ENCODE measurements at places on chromosomes 12 and 14.

DNA sequence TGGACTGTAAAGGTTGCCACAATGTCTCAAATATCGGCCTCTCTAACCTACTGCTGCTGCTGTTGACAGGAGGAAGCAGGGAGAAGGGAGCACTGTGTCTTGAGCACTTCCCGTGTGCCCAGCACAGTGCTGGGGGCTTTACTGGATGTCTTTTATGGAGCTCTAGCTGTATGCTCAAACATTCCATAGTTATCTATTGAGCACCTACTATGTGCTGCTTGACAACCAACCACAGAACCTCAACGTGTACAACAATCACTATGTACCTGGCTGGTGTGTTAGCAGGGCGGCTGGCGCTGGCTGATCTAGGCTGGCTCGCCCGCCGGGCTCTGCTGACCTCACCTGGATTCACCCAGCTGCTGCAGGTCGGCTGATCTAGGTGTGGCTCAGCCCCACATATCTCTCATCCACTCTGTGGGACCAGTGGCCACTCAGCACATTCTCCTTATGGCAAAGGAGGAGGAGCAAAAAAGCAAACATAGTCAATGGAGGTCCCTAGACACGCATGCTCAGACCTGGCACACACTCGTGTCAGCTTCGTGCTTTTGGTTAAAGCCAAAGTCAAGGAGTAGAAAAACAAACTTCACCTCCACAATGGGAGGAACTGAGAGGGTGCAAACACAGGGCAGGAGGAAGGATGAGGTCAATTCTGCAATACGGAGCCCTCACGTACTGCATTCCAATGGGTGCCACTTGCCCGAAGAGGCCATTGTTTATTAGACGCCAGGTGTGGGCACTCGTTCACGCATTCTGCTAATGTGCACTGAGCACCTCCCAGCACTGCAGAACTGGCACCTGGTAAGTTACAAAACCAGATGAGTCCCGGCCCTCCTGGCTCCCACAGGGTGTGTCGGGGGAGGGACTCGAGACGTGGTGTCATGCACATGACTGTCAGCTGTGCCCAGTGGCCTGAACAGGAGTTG is 147.2 kb downstream of the SCARB1 start:
- DNase-seq, result no peak

DNA sequence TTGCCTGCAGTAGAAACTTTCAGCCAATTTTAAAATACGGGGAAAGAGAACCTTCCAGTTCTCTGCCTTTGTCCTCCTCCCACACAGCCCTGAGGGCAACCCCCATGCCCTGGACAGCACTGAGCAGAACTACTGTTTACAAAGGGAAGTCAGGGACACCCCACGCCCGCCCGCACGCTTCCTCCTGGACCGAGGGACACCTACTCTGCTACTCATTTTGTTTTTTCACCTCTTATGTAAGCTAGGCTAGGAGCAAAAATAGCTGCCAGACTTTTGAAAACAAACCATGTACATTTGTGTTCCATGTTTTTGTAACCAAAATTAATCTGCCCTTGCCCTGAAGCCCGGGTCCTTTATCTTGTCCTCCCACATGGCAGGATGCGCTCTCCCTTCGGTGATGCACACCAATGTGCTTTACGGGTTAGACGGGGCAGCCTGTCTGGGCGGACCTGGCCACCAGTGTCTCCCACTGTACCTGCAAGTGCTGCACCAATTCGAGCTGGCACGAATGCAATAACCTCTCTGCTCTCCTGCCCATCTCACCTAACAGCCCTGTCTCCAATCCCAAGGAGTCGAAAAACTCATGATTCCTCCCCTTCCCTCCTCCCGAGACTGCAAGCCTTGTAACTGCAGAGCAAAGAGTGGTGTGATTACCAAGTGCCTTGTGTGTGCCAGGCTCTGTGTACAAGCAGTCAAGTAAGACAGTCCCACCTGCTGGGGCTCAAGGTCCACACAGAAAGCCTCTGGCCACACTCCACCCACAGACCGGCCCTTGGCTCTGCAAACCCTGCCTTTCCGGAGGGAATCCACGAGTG is 85.2 kb downstream of the CCDC88C start:
- no peak for DNase-seq

DNA sequence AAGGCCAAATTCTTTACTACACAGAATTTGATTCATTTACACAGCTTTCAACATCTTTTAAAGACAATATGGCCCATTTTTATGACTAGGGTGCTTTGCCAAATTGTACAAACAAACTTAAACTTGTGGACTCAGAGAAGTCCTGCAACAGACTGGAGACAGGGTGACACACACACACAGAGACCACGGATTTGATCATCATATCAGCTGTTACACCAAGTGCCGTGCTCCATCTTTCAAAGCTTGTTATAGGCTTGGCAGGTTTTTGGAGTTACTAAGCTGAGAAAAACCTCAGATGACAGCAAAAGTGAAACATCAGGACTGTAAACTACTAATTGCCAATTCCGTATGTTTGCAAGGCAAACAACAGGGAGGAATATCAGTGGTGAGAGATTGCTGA is 811.7 kb downstream of the GALC start:
- no peak for DNase-seq

DNA sequence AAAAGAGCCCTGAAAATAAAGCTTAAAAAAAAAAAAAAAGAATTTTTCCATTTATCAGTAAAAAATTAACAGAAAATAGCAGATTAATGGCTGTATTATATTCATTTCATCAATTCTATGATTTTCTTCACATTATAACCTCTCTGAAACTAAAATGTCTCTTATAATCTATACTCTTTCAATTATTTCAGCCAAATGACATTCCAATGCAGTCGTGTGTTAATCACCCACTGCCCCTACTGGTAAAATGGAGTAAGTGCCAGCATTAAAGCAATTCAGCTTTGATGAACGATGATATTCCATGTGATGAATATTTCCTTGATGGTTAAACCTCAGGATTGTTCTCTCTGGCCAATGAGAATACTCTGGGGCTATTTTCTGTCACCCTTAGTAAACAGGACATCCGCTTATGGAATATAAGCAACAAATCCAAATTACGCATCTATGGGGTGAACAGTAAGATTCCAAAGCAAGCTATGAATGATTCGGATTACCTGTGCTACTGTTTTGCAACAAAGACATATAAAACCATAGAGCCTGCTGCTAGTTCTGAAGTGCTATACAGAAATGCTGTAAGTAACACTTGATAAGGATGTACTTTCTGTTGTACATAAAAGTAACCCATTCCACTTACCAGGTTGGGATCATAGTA is 20.3 kb upstream of the SYCP3 start:
- DNase-seq, result no peak

DNA sequence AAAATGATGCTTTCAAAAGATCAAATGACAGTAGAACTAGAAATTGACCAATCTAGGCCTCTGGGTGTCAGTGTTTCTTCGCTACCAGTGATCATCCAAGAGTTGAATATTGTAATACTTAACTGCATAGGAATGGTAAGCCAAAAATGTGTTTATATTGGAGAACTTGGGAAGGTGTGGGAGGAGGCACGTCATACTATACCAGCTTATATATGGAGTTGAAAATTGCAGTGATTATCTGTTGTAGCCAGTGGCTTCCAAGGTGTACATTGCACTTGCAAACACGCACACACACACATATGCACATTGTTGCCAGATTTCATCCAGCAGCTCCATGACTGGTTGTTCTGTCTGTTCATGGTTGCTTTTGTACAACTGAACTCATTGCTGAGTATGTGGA is 36.1 kb downstream of the EID3 start:
- no peak for DNase-seq

DNA sequence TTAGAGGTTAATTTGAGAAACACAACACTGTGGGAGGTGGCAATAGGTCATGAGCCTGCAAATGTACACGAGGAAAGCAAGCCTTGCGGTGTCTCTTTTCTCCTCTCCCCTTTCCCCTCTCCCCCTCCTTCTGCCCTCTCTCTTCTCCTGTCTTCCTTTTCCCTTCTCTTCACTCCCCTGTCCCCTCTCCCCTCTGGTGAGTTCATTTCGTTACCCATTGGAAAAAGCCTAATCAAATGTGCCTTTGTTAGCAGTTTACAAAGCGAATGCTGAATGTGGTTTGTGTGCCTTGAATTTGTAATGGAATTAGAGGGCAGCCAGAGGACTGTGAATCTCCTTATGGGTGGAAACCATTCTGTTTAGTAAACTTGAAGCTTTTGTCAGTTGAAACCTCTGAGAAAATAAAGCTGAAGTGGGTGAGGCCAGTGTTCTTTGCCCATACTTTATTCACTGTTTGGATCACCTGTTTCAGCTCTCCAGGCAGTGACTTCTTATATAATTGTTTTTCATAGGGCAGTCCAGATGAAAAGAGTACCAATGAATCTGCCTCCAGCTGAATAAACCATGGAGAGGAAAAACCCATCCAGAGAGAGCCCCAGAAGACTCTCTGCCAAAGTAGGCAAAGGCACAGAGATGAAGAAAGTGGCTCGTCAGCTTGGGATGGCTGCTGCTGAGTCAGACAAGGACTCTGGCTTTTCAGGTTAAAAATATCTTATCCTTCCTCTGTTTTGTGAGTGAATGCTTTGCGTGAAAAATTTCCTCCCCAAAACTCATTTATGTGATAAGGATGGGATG is 7.3 kb downstream of the CIPC start:
- DNase-seq, result no peak

- DNase-seq, result no peak
These were observed 791.5 kb upstream of the MGAT4C start for GRCh38 chr12:87047691-87048090.

DNA sequence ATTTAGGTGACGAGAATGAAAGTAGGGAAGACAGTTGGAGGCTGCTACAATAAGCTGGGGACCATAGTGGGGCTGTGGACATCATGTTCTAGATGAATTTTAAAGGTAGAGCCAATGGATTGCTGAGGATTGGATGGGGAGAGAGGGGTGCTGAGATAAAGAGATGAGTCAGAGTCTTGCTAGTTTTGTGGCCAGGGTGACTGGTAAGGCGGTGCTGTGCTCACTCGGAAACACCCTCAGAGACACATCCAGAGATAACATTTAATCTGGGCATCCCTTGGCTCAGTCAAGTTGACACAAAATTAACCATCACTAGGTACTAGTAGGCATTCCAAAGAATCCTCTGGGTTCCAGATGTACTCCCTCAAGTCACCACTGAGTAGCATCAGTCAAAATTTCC is 170.7 kb downstream of the ADCK1 start:
- DNase-seq, result no peak

DNA sequence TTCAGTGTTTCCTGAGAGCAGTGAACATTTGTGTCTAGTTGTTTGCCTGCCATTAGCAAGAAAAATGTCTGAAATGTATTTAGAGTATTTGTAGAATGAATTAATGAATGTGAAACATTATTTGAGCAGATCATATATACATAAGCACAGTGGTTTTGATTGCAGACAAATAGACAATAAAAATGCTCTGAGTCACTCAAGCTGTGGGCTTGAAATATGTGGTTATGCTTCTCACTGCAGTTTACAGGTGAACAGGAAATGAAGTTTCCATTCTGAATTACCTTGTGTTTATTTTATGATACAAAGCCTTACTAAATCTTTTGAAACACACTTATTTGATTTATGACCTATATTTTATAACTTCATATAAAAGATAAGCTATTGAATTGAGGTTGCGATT is 827.7 kb downstream of the TMTC2 start:
- no peak for DNase-seq

DNA sequence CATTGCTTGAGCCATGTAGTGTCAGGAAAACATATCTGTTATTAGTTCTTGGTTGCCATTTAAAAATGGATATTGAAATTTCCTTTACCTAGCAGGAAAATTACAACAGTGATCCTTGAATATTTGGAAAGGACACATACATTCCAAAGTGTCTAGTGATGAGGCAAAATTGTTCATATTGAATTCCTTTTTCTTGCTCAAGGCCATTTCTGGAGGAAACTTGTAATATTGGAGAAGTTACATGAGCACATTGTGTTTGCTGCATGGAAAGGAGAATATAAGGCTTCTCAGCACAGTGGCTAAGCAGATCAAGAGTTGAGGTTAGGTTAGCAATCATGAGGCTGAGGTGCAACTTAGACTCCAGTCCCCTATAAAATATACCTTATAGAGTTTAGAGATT is 121.9 kb downstream of the PDE3A start:
- no peak for DNase-seq

DNA sequence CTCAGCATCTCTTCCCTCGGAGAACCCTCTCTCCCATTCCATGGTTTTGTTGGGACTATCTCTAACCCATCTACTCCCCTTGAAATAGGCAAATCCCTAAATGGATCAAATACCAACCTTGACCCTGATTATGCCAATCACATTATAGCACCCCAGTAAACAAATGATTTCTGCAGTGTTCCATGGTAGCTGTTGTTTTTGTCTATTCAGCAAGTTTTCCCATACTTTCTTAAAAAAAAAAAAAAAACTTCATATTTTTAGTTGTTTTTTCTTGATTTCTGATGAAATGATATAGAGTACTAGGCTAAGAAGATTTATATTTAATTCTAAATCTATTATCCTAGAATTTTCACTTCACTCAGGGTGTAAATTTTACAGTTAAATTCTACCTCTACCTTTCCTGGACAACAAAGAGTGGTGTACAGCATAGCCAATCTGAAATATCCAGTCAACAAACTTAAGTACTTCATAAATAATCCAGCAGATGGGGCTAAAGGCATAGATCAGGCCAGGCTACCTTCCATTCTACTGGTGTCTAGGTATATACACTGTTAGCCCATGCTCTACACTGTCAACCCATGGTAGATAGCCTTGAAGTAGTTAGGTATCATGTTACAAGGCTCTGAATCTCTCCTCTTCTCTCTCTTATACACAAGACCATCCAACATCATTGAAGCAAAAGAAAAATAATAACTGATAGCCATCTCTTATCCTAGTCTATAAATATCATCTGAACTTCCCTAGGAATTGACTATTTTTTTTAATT is 82.2 kb downstream of the PLEKHG7 start:
- DNase-seq, result no peak

- DNase-seq, result no peak
These were observed 147.7 kb upstream of the SYT10 start for GRCh38 chr12:33587354-33587753.

GRCh38 chr12:13126494-13126893 is 23.0 kb upstream of the GSG1 start:
- no peak for DNase-seq
